AG08395 (cell line): ENCODE measurements at places on chromosomes 2 and 18.

GRCh38 chr2:220269367-220269766 is 641.9 kb downstream of the SLC4A3 start:
- no peak for DNase-seq

DNA sequence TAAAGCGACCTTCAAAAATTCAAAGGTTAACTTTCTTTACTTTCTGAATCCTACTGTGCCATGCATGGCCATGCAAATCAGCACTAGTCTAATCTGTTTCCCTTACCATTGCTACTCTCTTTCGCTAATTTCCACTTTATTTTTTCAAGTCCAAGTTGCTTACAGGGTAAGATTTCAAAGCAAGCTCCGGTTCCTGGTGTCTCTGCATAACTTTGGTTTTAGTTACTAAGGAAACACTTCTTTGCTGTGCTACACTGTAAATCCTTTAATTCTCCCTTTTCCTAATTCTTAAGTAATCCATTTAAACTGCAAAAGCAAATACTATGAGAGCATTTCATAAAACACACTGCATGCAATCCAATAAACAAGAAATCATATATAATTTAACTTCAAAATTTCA is 383.5 kb upstream of the LYPD1 start:
- no peak for DNase-seq

GRCh38 chr2:61288070-61288841 is 126.3 kb downstream of the C2orf74 start:
- no peak for DNase-seq

- DNase-seq, result no peak
These were observed 12.7 kb upstream of the NOSTRIN start for GRCh38 chr2:168789776-168790175.

- no peak for DNase-seq
These were observed 193.4 kb upstream of the NRXN1 start for GRCh38 chr2:51225377-51225776.

DNA sequence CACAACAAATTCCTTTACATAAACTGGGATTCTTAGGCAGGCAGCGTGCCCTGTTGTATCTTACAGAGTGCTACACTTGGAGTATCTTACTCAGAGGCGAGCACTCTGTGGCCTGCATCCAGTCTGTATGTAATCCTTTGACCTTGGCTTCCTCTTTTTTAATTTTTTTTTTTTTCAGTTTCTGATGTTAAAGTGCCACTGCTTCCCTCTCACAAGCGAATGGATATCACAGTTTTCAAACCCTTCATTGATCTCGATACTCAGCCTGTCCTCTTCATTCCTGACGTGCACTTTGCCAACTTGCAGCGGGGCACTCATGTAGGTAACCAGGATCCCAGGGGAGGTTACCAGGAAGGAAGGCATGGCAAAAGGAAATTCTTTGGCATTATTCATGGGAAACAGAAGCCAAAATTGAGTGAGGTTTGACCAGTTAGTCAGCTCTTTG is 40.4 kb downstream of the GRHL1 start:
- DNase-seq, result no peak

- DNase-seq, result no peak
These were observed 20.7 kb downstream of the SP140 start for GRCh38 chr2:230246206-230246605.

DNA sequence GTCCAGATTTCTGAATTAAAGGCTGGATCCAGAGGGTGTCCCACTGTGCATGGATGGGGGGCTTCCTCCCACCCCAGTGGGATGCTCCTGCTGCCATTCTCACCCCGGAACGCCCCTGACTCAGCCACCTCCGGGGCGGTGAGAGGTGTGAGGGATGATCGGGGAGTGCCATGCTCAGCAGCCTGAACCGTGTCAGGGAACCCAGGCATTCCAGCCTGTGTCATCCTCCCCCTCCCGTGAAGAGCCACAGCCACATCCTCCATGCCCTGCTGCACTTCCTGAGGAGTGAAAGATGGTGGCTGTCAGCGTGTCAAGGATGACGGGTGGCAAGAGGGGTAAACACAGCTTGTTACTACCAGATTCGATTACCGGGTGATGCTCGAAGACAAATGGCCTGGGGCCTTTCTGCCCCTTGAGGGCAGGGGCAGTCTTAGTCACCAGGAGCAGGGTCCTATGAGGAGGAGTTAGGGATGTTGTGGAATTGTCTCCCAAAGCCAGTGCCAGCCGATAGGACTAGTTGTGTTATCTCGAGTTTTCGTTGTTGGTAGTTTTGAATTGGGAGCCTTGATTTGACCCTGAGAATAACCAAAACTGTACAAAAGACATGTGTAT is 80.8 kb downstream of the TCF7L1 start:
- no peak for DNase-seq

DNA sequence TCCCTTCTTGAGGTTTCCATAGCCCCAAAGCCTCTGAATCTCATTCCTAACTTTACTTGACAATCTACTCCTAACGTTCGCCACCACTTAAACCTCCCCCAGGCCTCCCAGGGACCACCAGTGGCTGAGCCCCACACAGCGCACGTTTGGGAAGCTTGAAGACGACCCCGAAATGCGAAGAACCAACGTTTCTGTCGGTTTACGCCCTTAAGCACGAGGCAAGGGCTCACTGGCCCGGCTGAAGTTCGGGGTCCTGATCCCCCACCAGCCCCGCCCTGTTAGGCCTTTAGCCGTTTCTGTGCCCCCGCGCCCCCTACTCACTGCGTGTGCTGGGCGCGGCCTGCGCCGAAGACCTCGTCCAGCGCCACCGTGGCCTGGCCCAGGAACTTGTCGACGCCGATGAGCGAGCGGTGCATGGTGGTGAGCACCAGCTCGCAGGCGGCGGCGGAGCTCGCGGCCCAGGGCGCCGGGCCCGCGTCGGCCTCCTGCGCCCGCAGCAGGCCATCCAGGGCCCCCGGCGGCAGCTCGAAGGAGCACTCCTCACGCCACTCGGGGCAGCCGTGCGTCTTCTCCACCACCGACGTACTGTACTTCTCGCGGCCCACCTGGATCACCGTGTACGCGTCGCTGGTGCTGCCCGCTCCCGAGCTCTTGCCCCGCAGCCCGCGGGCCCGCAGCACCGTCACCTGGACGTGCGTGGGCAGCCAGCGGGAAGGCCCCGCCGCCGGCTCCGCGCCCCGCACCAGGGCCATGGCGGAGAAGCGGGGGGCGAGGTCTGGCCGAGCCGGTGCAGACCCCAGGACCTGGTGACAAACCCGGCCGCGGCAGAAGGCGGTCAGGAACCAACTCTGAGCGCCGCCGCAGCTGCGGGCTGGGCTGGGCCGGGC is 479 bp downstream of the RAB11FIP5 start:
- DNase-seq, result peak; percentile 19

DNA sequence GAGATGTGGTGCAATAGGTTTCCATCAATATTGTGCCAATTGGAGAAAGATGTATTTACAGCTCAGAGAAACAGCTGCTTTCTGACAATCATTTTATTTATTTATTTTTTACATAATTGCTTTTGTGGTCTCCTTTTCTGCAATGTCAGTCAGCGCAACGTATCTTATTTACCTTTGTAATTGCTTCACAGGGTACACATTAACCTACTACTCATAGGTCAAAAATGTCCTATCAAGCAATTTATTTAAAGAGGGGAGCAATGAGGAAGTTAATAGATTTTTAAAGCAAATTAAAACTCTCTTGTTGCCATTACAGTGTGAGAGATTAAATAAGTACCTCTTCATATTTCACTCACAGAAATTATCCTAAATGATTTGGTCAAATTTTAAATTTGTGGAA is 291.0 kb downstream of the CALCRL start:
- DNase-seq, result no peak

DNA sequence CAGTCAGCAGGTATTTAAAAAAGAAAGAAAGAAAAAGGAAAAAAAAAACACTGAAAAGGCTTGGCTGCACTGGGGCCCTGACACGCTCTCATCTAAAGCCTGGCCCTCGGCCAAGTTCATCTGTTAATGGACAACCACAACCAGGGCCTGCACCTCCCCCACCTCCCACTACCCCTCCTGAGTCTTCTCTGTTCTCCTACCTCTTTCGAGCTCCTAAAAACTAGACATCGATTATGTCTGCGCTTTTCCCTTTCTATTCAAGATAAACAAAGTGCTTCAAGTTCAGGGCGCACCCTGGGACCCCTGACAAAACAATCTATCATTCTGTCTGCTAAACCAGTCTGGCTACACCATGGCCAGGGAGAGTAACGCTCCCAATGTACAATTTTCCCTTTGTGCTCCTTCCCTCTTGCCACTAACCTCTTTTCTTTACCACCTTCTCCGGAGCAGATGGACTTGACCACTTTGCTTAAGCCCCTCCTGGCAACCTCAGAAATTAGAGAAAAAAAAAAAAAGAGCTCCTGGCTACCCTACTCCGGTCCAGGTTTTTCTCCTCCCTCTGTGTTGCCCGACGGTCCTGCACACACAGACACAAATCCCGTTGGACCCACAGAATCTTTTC is 22.7 kb downstream of the BCL11A start:
- no peak for DNase-seq
